ENCODE measurements at places on chromosomes 2 and 18.

GRCh38 chr2:231361701-231362554 lies 33.6 kb upstream of the B3GNT7 start:
- DNase-seq: no peak

DNA sequence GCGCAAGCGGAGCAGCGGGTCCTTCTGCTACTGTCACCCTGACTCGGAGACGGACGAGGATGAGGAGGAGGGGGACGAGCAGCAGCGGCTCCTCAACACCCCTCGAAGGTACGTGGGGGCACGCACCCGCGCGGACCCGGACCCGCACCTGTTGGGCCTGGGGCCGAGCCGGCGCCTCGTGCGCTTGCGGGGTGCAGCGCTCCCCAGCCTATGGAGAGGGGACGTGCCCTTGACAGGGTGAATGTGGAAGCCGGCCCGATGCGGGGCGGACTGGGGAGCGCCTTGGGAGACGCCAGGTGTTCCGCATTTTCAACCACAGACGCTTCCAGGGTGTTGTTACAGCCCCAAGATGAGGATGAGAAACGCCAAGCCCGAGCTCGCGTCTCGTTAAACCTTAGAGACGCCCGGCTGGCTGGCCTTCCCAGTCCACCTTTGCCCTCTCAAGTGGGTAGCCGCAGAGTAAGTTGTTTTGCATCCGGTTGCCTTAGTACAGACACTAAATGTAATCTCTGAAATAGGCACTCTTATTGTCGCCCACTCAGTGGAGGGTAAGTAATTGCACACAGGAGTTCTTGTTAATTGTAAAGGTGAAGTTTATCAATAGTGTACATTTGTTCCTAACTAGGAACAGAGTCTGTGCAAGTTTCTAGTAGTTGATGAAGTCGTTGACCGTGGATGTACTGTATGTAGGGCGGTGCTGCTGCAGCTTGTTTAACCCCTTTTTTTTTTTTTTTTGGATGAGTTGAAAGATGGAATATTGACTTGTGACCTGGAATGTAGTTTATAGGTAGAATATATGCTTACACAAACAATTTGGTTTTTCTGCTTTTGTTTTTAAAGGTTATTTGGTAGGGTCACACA lies 815 bp downstream of the GMCL1 start:
- no peak for DNase-seq

DNA sequence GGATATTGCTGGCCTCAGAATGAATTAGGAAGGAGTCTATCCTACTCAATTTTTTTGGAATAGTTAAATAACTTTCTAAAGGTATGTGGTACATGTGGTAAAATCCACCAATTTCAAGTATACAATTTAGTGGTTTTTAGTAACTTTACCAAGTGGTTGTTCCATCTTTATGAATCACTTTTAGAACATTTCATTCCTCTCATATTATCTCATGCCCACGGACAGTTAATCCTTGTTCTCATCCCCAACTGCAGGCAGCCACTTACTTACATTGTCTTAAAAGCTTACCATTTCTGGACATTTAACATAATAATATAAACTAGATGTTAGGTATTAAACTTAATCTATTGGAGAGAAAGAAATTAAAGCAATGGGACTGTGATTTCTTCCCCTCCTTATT lies 146.3 kb upstream of the ZC3H15 start:
- no peak for DNase-seq

DNA sequence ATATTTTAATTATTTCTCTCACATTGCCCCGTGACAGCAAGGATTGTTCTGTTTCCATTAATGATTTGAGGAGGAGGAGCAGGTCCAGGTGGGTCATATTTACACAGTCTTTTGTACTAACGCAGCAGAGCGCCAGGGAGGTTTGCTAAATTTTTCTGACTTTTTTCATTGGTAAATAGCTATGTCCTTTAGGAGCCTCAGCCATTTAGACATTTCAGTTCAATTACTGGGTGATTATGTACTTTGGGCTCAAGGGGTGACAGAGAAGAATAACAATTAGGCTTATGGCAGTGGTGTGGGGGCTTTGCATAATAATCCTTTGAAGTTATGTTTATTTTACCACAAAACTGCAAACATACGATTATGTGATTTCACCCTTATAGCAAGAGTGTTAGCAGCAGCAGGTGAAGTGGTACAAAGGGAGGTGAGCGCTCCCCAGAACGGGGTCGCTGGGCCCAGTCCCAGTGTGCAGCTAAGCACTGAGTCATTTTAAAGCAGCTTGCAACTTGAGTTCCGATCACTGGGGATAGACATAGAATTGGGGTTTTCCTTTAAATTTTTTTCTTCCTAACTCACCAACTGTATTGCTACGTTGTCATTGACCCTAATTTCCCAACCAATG lies 80.3 kb downstream of the TSHZ1 start:
- no peak for DNase-seq

DNA sequence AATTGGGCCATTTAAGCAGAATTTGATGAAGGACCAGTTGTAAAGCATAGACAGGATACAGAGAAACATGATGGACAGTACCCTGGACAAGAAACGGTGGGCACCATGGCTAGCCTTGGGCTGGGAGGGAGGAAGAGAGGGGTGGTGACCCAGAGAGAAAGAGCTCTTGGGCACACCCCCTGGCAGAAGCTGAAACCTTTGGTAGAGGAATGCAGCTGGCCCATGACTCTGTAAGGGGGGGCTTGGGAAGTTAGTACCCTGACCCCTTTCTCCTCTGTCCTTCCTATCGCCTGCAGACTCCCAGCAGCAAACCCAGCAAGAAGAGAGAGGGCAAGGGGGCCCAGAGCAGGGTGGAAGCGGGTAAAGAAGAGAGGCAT lies 32.6 kb downstream of the MRPL44 start:
- DNase-seq: no peak

- DNase-seq: no peak
Measured at GRCh38 chr2:106988361-106988760, 102.4 kb upstream of the ST6GAL2 start.

- no peak for DNase-seq
Measured at GRCh38 chr18:64852281-64852680, 703.4 kb upstream of the LINC00305 start.

GRCh38 chr2:32752205-32752604 lies 124.4 kb downstream of the TTC27 start:
- no peak for DNase-seq

DNA sequence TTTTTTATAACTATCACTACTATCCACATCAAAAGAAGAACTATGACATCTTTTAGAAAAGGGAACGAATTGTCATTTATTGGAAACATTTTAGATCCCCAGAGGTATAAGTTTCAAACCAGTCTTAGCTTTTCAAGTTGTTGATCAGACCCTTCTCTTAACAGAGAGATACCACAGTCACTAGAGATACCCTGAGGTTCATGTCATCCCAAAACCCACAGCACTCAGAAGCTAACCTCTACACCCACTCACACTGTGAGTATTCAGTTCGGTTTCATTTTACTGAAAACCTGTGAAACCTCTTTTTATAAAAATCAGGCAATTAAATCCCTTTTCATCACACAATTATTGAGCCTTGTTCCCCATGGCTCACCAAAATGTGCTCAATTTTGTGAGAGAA lies 156.2 kb downstream of the DTNA start:
- no peak for DNase-seq

DNA sequence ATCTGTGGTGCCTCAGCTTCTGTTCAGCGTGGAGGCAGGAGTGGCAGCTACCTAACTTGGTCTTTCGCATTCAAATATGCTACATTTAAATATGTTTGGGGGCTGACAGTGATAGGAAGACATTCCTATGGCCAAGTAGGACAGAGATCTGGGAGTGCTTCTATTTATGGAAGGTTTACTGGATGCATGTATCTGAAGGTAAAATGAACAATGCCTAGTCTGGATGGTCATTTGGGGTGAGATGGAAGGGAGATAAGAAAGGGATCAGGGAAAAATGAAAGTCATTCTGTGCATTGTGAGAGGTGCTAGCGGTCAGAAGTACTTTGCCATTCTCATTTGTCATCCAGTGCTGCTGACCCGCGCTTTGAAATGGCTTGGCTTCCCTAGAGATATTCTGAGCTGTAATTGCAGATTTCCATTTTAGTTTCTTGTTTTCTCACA lies 300.9 kb upstream of the FBXO11 start:
- DNase-seq: no peak

Measured in Ammon's horn (tissue), 1 donor.